Germinal center (tissue), 1 donor: ENCODE measurements at places on chromosomes 3 and 15.

DNA sequence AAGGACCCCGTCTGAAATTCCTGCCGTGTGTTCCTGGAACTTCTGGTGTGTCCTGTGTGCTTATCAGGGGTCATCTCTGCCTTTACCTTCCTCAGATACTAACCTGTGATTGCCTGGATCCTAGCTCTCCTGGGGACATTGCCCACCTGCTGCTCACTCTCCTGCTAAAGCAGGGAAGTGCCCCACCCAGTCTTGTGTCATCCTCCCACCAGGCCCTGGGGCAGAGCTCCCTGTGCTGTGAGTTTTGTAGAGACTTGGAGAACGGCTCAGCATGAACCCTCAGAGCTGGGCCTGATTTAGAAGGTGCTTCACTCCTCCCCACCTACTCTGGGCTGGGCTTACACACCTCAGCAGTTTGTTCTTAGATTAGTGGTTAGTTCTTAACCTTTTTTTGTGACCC is 3.8 kb upstream of the TMEM44 start:
- DNase-seq, result no peak

DNA sequence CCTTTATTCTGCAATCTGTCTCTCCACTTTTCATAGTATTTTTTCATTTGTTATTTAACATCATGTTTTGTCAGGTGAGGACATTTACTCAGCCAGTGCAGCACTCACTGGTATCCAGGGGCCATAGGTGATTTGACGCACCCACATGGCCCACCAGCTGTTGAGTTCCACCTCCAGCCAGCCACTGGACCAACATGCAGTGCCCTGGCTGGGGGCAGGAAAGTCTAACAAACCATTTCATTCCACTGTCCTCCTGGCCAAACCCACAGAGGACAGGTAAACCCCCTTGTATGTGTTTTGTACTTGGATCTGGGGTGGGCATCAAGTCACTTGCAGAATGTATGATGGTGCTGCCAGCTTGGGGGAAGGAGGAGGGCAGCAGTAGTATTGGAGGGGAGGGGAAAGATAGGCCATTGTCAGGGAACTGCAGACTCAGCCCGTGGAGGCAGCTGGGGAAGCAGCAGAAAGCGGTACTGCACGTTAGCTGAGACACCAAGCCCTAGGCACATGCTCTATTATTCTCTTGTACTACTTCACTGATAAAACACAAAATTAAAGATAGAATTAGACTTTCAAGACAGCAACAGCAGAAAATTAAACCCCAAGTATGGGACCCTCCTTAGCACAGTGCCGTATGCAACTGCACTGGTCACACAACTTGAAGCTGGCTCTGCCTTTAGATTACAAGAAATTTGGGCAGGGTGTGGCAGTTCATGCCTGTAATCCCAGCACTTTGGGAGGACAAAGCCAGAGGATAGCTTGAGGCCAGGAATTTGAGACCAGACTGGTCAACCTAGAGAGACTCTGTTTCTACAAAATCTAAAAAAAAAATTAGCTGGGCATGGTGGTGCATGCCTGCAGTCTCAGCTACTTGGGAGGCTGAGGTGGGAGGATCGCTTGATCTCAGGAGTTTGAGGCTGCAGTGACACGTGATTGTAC is 15.4 kb upstream of the RPL24 start:
- DNase-seq, result no peak

- DNase-seq, result no peak
These were observed 134.3 kb downstream of the GLDN start for GRCh38 chr15:51475736-51476135.

- DNase-seq, result peak; percentile 79
These were observed at the start of gene FAM43A for GRCh38 chr3:194685718-194686413. TSS of gene FAM43A (plus strand) at chr3:194685883. CDS start at chr3:194686827, 944 bp downstream.

GRCh38 chr15:81133782-81134461 is at the start of gene CFAP161:
TSS of gene CFAP161 (plus strand) at chr15:81134270. CDS start at chr15:81134330, 60 bp downstream.
- peak; percentile 32 for DNase-seq

GRCh38 chr15:58258501-58259292 is 120.5 kb downstream of the AQP9 start:
- no peak for DNase-seq

DNA sequence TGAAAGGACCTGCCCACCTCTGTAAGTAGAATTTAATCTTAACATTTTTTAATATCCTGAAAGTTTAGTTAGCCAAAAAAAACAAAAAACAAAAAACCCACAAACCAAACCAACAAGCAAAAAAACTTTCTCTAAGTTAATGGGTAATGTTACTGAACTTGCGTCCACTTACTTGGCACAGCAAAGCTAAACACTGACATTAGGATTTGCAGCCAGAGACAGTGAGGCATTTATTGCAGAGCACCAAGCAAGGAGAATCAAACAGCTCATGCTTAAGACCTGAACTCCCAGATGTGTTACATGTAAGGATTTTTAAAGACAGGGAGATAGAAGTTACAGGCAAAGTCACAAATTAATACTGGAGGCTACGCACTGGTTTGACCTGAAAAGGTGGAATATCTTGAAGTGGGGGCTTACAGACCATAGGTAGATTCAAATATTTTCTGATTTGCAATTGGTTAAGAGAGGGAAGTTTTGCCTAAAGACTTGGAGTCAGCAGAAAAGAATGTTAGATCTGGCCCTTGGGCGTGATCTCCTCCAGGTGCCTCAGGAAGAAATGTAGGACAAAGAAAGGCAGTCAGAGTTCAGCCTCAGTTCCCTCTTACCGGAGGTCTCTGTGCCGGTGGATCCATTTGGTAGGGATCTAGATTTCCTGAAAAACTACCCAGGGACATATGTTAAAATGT is 205.0 kb downstream of the ADAMTSL3 start:
- no peak for DNase-seq

GRCh38 chr3:56835650-56836227 is 34.0 kb upstream of the ARHGEF3 start:
- no peak for DNase-seq

- no peak for DNase-seq
These were observed 52.1 kb upstream of the EPHB1 start for GRCh38 chr3:134743006-134743405.

DNA sequence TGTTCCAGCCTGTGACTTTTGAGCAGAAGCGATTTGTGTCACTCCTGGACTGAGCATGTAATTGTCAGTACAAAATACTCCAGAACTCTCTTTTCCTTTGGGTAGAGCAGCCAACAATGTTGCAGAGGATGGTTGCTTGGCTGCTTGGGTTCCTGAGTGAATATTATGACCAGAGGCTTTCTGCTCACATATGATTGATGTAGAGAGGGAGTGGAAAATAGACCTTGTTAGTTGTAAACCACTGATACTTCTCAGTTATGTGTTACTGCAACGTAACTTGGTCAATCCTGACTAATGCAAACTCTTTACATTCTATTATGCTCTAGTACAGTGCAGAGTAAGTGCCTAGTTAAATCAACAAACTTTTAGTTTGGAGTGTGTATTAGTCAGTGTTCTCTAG is 322.6 kb upstream of the KCNH8 start:
- DNase-seq, result no peak

- DNase-seq, result no peak
These were observed 160.6 kb upstream of the ATP10A start for GRCh38 chr15:26023691-26024090.

DNA sequence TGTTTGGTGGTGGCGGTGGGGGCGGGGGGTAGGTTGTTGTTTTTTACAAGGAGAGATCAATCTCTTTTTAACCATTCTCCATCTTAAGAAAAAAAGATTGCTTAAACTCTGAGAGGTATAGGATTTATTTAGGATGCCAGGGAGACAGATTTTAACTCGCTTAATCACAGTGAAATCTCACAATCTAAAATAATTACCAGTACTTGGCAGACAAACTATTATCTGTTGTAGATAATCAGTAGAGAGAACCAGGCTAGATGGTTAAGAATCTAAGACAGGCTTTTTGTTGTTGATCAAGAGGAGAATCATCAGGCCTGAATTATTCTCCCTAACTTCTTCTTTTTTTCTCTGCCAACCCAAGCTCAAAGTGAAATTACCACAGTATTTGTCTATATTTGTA is 470.2 kb upstream of the ADAMTS9 start:
- DNase-seq, result no peak

GRCh38 chr15:63842626-63843025 is 8.9 kb upstream of the HERC1 start:
- no peak for DNase-seq

DNA sequence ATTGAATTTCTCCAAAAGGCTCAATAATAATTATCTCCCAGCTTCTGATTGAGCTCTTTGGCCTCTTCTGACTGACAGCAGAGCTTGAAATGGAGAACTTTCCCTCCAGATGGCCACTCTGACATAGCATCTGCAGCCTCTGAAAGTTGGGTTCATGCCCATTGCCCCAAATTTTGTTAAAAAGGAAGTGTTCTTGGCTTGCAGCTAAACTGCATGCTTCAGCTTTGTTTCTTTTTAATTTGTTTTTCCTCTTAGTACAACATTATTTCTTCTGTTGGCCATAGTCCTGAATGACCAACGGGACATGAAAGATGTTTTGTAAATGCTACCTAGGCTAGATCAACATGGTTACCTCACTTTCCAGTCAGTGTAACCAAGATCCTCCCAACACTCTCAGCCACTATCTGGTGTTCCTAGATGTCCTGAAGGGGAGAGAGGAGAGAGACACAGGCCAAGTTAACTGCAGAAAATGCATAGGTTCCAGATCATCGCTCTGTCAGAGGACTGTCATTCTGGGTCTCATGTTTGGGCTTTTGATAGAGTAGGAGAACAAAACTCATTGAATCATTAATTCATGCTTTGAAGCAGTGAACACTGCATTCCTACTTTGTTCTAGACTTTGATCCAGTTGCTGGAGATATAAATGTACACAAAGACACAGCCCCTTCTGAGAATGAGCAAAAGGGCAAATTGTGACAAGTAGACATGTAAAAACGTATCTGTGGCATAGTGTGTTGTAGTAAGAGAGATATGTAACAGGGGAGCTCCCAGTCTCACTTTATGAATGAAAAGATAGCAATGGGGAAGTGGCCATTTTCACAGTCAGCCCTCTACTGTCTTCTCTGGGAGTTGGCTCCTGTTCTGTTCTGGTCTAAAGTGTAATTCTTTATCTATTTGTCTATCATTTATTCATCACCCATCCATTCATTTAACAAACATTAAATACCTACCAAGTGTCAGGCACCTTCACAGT is 156.2 kb downstream of the ZNF621 start:
- DNase-seq, result no peak

DNA sequence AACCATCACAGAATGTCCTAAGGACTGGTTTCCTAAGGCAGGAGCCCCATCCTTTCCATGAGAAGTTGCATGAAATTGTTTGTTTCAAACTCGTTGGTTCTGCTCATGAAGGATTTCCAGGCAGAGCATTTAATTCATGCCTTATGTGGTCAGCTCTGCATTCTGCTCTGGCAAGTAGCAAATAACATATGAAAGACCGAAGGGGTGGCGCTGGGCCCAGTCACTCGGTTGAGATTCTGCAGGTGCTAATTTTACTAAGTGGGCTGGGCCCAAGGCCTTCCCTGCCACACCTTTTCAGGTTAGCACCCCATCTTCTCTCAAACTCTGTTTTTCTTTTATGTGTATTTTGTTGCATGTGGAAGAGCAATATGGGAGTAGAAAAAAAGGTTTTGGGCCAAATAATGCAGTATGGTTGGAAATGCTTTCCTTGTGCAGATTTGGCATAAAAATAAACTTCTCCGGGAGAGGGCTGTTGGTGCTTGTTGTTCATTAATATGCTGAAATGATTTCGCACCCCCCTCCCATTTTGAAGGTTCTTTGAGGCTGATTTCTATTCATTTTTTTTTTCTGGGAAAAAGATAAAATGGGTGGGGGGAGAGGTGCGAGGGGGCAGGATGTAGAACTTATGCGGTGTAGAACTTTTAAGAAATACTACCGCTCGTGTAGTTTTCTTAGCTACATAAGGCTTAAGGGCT is 182.9 kb upstream of the FEZF2 start:
- DNase-seq, result no peak

DNA sequence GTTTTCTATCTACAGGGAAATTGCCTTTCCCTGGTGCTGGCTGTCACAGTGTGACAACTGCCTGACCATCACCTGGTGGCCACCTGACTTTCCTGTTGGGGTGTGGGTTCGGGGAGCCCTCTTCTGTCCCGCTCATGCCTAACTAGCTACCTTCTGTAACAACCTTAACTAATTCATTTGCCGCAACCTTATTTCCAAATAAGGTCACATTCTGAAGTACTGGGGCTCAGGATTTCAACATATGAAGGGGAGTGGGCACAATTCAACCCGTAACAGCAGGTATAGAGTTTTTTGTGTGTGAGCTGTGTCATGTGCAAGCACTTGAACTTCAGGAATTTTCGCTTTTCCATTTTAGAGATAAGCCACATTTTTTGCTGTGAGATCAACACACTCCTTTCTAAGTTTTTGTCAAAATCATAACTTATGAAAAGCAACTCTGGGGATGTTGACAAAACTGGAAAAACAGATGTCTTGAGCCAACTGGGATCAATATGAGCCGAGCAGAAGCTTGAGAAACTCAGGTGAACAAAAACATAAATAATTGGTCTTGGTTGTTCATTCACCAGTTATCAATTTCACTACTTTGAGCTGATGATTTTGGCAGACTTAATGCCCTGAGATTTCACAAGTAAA is 242.0 kb upstream of the RGMA start:
- no peak for DNase-seq

DNA sequence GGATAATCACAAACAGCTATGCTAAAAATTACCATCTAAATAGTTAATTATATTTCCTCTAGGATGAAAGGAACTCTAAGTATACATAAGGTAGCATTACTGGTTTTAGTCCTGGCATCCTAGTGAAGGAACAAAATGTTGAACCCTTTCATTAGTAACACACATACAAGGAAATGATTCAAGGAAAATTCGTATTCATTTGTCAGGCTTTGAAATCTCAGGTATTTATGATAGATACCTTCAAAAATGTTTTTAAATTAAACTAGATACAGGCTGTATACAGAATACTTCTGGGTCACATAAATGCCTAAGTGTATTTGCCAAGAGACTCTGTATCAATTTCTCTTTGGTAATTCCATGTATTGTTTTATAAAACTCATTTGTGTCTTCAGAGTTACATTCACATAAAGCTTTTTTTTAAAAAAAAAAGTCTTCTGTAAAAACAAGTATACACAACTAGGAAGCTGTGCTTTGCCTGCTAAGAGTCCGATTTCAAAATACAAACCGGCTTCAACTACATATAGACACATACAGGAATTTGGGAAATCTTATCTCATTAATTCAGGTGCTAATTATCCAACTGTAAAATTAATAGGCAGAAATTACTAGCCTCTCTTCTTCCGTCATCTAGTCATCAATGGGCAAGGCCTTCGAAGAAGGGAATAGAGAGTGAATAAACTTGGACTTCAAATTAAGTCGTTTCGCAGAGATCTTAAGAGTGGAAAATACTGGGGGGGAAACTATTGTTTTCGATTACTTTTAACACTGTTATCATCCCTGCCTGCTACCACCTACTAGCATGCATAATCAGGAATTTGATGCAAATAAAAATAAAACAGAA is 1.3 kb downstream of the SECISBP2L start:
- DNase-seq, result no peak

DNA sequence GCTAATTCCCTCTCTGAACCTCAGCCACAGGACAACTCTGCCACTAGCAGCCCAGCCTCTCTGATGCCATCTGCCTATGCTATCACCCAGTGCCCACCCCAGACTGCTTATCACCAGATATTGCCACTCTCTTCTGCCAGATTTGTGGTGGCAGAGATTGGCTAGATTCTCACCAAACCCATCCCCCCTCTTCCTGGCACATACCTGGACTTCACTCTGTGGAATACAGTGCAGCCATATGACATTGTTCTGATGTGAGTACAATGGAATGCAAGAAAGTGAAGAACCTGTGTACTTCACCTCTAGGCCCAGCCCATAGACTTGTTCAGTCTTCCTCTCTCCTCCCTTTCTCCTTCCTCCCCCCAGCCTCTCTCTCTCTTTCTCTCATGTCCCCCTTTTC is 46.9 kb upstream of the NTRK3 start:
- no peak for DNase-seq
